Osteoblast (primary cell): ENCODE measurements at places on chromosomes 5 and 9. TPM values are rescaled to one million over a fixed set of nuclear protein-coding genes. Genes with fewer than 3 reads are reported as not detected.

The FBP2 gene
- total RNA-seq = not detected in 2 replicates

The FST gene
- total RNA-seq = 176 and 215 TPM in 2 replicates

The CATSPER3 gene
- total RNA-seq = 0.29 and 0.36 TPM in 2 replicates

The TSSK1B gene
- 0.72 and 0.88 TPM in 2 replicates for total RNA-seq

The STK32A gene
- 1.2 and 1.8 TPM in 2 replicates for total RNA-seq

The SCGB3A2 gene
- not detected in 2 replicates for total RNA-seq

The ZDHHC21 gene
- total RNA-seq = 10.1 and 10.6 TPM in 2 replicates

The FOXD4L5 gene
- total RNA-seq = under 0.01 TPM in 1 of 2 replicates, not detected in the other

The ARHGEF28 gene
- 56.9 and 64.4 TPM in 2 replicates for total RNA-seq

- peaks cover 15% of the 10 kb centered on the region for H3K4me1 ChIP-seq
- no peak for DNase-seq
- H3K4me3 ChIP-seq = no peak overlapping the region
- no peak overlapping the region for H3K27ac ChIP-seq
- H3K27me3 ChIP-seq = no peaks in the 10 kb centered on the region
These were observed 37.6 kb upstream of the RAI14 start for GRCh38 chr5:34618371-34619065.

- H3K4me3 ChIP-seq = no peak overlapping the region
- H3K36me3 ChIP-seq = peaks cover 4% of the 10 kb centered on the region
- H3K4me1 ChIP-seq = peaks cover 16% of the 10 kb centered on the region
- H3K27ac ChIP-seq = no peak overlapping the region
- no peaks in the 10 kb centered on the region for H3K27me3 ChIP-seq
These were observed 97.2 kb downstream of the TLE4 start for GRCh38 chr9:79668956-79669355.

DNA sequence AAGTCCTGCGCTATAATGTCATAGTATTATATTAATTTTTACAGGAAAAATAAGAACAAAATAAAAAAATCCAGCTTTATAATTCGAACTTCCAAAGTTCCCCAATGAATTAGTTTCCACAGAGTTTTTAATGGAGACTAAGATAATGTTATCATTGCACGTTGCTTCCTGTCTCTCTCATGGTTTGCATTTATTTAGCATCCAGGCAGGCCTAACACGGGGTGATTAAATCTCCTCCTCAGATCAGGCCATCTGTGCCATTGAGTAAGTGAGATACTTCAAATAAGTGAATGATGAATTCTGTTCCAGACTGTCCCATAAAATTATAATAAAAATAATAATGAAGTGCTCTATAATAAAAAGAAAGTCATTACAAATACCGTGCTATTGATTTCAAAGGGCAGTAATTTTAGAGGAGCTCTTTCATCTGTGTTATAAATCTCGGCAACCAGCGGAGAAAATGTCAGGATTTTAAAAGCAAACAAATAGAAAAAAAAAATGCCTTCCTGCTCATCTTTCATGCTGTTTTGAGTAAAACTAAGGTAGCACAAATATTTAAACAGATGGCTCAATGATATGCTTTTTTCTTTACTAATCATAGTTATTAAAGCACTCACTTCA is 570.6 kb upstream of the ZNF608 start:
- no peaks in the 10 kb centered on the region for H3K27me3 ChIP-seq
- H3K36me3 ChIP-seq = no peaks in the 10 kb centered on the region
- DNase-seq = no peak
- peaks cover 8% of the 10 kb centered on the region for H3K4me1 ChIP-seq
- no peak overlapping the region for H3K27ac ChIP-seq

DNA sequence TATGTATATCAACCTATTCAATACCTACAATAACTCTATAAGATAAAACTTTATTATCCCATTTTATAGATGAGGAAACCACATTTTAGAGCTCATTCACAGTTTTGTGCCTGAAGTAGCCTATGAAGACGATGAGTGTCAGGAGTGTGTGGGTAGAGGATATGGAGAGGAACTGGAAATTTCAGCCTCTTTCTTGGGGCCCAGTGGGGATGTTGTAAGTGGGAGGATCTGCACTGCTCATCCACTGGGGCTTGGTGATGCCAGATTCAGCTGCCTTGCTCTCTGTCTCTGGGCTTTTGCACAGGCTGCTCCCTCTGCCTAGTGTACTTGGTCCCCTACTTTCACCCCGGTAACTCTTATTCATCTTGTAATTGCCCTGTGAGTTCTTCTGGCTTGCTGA is 194.7 kb downstream of the SREK1 start:
- H3K27ac ChIP-seq = no peak overlapping the region
- no peaks in the 10 kb centered on the region for H3K27me3 ChIP-seq
- no peak overlapping the region for H3K4me3 ChIP-seq
- H3K4me1 ChIP-seq = no peaks in the 10 kb centered on the region
- no peaks in the 10 kb centered on the region for H3K36me3 ChIP-seq

- H3K27me3 ChIP-seq = peaks cover 30% of the 10 kb centered on the region
- no peak overlapping the region for H3K27ac ChIP-seq
- no peaks in the 10 kb centered on the region for H3K4me1 ChIP-seq
- no peak overlapping the region for H3K4me3 ChIP-seq
- H3K36me3 ChIP-seq = no peaks in the 10 kb centered on the region
These were observed 217.2 kb downstream of the AGTPBP1 start for GRCh38 chr9:85524531-85524930.

DNA sequence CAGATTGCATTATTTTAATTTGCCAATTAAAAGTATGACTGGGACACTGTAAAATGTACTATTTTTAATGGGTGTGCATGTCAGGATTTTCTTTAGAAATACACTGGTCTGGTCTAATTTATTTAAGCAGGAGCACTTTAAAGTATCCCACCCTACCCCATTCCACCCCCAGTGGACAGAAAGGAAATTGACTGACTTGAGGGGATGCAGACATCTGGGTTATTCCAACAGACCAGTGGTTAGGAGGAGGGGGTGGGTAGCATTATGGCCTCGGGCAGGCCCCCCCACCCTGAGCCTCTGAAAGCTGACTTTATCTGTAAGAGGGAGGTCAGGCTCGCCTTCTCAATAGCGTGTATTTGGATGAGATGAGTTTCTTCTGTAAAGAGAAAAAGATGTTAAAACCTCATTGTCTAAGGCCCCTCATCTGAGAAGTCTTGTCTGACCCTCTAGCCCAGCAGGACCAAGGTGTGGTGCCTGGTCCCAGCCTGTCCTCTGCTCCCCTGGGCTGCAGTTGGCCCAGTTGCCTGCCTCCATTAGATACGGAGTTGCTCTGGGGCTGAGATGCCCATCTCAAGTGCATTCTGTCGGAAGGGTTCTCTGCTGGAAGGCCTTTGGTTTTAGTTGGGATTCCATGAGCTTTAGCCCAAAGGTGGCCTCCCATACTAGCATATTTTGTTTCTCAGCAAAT is 4.4 kb downstream of the HNRNPAB start:
- no peak overlapping the region for H3K4me3 ChIP-seq
- peaks cover 80% of the 10 kb centered on the region for H3K36me3 ChIP-seq
- H3K4me1 ChIP-seq = peaks cover 27% of the 10 kb centered on the region
- H3K27me3 ChIP-seq = no peaks in the 10 kb centered on the region
- no peak overlapping the region for H3K27ac ChIP-seq

GRCh38 chr5:133109655-133110483 is 58.1 kb downstream of the HSPA4 start:
- H3K27me3 ChIP-seq = peaks cover 5% of the 10 kb centered on the region
- no peak overlapping the region for H3K27ac ChIP-seq
- no peak overlapping the region for H3K4me3 ChIP-seq
- H3K36me3 ChIP-seq = peaks cover 6% of the 10 kb centered on the region
- peaks cover 11% of the 10 kb centered on the region for H3K4me1 ChIP-seq

GRCh38 chr9:90948156-90948555 is 146.5 kb downstream of the SYK start:
- DNase-seq = no peak
- no peak overlapping the region for H3K4me3 ChIP-seq
- H3K27ac ChIP-seq = no peak overlapping the region
- H3K36me3 ChIP-seq = no peaks in the 10 kb centered on the region
- no peaks in the 10 kb centered on the region for H3K4me1 ChIP-seq

- no peak overlapping the region for H3K27ac ChIP-seq
- no peaks in the 10 kb centered on the region for H3K4me1 ChIP-seq
- H3K36me3 ChIP-seq = no peaks in the 10 kb centered on the region
- no peak for DNase-seq
- no peak overlapping the region for H3K4me3 ChIP-seq
These were observed 247.5 kb upstream of the TMEM161B start for GRCh38 chr5:88515881-88516819.

GRCh38 chr5:131264451-131265099 is 722 bp downstream of the CDC42SE2 start:
- H3K27ac ChIP-seq = peak overlapping the region; percentile 73
- H3K4me1 ChIP-seq = peaks cover 19% of the 10 kb centered on the region
- peak overlapping the region; percentile 98 for H3K4me3 ChIP-seq
- H3K36me3 ChIP-seq = no peaks in the 10 kb centered on the region

GRCh38 chr9:1580215-1580614 is 434.9 kb upstream of the SMARCA2 start:
- no peak for DNase-seq
- H3K4me1 ChIP-seq = no peaks in the 10 kb centered on the region
- H3K27me3 ChIP-seq = no peaks in the 10 kb centered on the region
- H3K36me3 ChIP-seq = no peaks in the 10 kb centered on the region
- no peak overlapping the region for H3K4me3 ChIP-seq

- no peak overlapping the region for H3K27ac ChIP-seq
- no peaks in the 10 kb centered on the region for H3K4me1 ChIP-seq
- H3K36me3 ChIP-seq = no peaks in the 10 kb centered on the region
- H3K4me3 ChIP-seq = no peak overlapping the region
- DNase-seq = peak; percentile 85
These were observed 6.1 kb upstream of the OTP start for GRCh38 chr5:77644371-77645157.

- DNase-seq = no peak
- H3K4me1 ChIP-seq = no peaks in the 10 kb centered on the region
- H3K27me3 ChIP-seq = no peaks in the 10 kb centered on the region
These were observed 48.1 kb downstream of the IQGAP2 start for GRCh38 chr5:76451031-76451701.

GRCh38 chr9:115170358-115171073 is 52.6 kb upstream of the TNC start:
- peak; percentile 49 for DNase-seq
- peaks cover 18% of the 10 kb centered on the region for H3K4me1 ChIP-seq
- no peak overlapping the region for H3K27ac ChIP-seq
- H3K27me3 ChIP-seq = no peaks in the 10 kb centered on the region
- no peak overlapping the region for H3K4me3 ChIP-seq

DNA sequence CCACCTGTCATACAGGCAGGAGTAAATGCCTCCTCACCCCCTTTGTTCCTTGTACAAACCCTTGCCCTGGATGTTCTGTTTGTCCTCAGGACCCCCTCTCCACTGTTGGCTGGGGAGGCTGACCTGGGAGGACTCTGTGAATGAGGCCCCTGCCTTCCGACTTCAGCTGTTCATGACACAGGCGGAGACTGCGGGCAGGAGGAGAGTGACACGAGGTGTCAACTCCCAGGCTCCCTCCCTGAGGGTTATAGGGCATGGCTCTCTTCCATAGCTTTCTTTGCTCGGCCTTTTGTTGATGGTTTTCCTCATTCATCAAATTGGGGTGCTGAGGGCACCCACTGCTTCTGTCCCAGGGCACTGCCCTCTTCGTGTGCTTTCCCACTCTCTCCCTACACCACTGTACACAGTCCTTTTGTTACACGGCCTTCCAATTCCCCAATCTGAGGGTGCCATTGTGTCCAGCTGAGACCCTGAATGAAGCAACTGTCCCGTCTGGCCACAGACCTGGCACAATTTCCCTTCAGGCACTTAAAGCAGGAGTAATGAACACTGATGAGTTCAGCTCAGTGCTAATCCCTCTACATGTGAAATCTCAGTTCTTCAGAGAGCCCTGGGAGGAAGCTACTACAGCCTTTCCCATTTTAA is 33.8 kb downstream of the KCNIP1 start:
- peaks cover 12% of the 10 kb centered on the region for H3K27me3 ChIP-seq
- H3K27ac ChIP-seq = no peak overlapping the region
- H3K4me1 ChIP-seq = no peaks in the 10 kb centered on the region
- no peak for DNase-seq
- no peaks in the 10 kb centered on the region for H3K36me3 ChIP-seq

DNA sequence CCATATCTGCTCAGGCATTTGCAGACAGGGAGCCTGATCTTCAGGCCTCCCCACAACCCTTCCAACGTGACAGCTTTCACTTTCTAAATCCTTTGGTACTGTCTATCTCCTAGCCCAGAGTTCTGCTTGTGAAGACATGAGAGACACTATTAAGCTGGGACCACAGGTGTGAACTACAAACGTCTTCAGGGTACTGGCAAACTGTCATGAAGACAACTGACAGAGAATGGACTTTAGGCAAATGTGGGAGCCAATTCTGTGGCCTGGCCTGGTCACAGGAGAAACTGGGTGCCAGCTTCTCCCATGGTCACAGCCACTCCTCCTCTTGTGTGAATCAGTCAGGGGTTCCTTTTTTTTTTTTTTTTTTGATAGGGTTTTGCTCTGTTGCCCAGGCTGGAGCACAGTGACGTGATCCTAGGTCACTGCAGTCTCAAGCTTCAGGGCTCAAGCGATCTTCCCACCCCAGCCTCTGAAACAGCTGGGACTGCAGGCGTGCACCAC is 10.4 kb downstream of the TRIM14 start:
- H3K36me3 ChIP-seq = no peaks in the 10 kb centered on the region
- no peak overlapping the region for H3K27ac ChIP-seq
- H3K4me3 ChIP-seq = no peak overlapping the region
- DNase-seq = no peak
- no peaks in the 10 kb centered on the region for H3K27me3 ChIP-seq

DNA sequence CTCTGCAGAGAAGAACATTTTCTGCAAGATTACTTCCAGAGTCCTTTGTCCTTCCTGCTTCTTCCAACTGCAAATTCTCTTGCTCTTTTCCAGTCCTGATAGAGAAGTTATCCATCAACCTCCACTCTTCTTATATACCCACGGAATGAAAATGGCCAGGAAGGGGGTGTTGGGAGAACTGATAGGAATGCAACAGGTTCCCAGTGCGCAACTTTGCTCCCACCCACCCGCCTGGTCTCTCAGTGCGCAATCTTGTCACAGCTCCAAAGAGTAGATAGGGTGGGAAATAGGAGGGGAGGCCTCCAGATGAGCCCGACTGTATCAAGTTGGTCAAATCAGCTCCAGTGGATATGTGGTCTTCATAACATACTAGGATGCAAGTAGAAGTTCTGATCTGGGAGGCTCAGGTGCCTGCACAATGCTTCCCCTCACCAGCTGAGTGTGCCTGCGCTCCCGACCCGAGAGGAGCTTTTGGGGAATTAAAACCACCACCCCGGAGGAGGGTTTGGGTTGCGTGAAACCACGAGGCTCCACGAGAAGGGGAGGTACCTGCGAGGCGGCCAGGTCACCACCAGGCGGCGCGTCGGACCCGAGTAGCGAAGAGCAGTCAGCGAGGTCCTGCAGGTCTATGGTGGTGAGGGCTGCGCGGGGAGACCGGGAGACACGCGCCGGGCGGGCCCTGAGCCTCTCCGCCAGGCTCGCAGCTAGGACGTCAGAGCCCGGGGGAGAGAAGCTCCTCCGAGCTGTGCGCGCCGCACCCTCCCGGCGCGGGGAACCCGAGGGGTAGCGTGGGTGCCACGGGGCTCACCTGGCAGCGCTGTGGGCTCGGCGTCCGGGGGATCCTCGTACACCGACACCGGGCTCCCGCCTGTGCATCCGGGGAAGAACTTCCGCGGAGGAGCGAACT is 835 bp downstream of the MCIDAS start:
- H3K36me3 ChIP-seq = no peaks in the 10 kb centered on the region
- no peak overlapping the region for H3K27ac ChIP-seq
- peaks cover 78% of the 10 kb centered on the region for H3K27me3 ChIP-seq
- H3K4me1 ChIP-seq = peaks cover 4% of the 10 kb centered on the region

- no peak overlapping the region for H3K4me3 ChIP-seq
- no peaks in the 10 kb centered on the region for H3K36me3 ChIP-seq
- H3K27ac ChIP-seq = no peak overlapping the region
These were observed 64.6 kb downstream of the WNK2 start for GRCh38 chr9:93248386-93249040.
